Esophagus muscularis mucosa (tissue), 4 donors: ENCODE measurements at places on chromosomes 6 and 20. TPM values are rescaled to one million over a fixed set of nuclear protein-coding genes. Genes with fewer than 3 reads are reported as not detected.

DNA sequence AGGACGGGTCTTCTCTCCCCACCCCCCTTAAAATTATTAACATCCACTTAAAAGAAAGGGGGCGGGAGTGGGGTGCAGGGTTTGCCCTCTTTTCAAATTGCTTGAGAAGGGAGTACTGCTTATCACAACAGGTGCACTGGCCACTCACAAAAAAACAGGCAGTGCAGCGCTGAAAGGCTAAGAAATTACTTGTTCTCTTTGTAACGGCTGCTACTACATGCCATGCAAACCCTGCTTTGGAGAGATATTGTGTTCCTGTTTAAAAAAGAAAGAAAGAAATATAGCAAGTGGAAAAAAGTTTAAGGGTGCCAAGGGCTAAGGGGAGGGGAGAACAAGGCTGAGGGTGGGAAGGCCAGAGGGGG lies 312.7 kb upstream of the JARID2 start:
- no peak for DNase-seq

Gene LAMA5
- 164 TPM for total RNA-seq

Gene PEDS1
- total RNA-seq = 31.4 TPM

Gene AVP
- total RNA-seq = not detected

DNA sequence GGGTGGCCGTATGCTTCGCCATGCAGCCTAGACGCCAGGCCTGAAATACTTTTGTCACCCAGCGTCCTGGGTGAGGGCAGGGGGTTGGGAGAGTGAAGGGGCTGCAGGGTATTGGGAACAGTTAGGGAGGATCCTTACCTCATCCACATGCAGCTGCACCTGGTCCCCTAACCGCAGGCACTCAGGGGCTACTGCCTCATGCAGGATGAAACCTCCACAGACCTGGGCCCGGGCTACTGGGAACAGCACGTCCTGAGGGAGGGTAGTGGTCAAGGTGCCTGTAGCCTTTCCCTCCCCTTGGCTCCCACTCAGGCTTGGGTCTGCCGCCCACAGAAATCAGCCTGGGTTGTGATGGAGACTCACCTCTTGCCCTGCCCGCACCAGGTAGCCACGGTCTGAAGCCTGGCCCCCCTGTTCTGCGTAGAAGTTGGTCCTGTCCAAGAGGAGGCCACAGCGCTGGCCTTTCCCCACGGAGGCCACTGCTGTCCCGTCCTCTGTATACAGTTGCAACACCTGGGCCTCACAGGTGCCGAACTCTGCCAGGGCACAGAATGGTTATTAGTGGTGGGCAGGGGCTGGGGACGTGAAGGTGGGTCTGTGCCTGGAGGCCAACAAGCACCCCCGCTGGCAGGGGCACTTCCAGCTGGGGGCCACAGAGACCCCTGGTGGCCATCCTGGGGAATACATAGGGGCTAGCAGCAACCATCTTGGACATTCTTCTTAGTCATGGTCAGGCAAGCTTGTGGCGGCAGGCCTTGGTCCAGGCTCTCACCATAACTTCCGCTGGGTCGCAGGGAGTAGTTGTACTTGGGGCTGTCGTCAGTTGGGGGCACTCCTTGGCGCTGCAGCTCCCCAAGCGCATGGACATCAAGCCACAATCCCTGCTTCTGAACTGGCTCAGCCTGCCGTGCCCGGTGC lies 8.6 kb downstream of the AARS2 start:
- no peak for DNase-seq

- no peak for DNase-seq
Measured at GRCh38 chr20:60583741-60584140, 625.5 kb downstream of the CDH26 start.

- no peak for DNase-seq
Measured at GRCh38 chr20:63546956-63547724, 409 bp downstream of the SRMS start.

- no peak for DNase-seq
Measured at GRCh38 chr6:101876431-101876830, 482.9 kb downstream of the GRIK2 start.

Gene WFDC10B
- total RNA-seq = not detected

DNA sequence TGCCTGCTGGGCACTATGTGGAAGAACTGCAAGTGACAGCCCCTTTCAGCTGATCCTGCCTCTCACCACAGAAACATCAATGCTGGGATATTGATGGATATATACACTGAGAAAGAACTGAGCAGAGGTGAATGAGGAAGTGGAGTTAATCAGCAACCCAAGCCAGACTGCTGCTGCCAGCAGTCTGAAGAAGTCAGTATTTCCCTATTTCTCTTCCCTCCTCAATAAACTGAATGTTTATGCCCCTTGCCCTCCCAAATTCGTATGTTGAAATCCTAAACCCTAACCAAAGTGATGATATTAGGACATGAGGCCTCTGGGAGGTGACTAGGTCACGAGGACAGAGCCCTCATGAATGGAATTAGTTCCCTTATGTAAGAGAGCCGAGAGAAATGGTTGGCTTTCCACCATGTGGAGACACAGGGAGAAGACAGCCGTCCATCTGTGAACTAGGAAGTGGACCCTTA lies 76.3 kb downstream of the CDK19 start:
- no peak for DNase-seq

DNA sequence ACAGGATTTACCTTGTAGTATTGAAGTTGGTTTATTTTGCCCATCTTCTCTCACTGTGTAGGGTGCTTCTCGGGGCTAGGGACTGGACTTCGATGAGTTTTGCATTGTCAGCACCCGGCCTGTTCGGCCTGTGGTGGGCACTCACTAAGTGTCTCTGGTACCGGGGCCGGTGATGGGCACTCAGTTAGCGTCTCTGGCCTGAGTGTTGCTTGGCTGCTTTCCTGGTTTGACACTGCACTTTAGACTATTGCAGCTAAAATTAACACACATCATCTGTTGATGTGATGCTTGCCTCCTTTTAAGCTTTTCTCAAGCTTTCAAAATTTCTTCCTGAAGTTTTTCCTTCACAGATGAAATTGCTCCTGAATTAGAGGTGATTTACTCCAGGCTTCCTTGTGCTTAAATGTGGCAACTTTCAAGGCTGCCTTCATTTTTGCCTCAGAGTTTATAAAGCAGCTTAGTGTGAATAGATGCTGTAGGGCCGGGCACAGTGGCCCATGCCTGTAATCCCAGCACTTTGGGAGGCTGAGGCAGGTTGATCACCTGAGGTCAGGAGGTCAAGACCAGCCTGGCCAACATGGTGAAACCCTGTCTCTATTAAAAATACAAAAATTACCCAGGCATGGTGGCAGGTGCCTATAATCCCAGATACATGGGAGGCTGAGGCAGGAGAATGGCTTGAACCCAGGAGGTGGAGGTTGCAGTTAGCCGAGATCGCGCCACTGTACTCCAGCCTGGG lies 41.7 kb upstream of the TULP4 start:
- no peak for DNase-seq

DNA sequence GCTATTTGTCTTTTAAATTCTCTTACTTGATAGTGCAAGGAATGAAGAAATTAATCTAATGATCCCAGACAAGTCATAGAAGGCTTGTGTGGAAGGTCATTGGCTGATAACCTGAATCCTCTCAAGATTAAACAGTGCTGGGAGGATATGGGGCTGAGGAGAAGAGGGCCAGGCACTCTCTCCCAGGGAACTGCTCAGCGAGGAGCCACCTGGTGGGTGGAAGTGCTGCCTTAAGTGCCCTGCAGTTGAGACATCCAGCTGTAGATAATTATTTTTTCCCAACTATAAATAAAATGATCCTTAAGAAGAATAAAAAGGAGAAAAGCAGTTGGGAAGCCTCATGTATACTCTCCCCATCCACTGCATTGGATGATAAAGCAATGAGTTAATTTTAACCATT lies 47.9 kb downstream of the BTBD3 start:
- no peak for DNase-seq

Gene OR12D3
- total RNA-seq = not detected

Gene TSHZ2
- total RNA-seq = 10.3 TPM

- no peak for DNase-seq
Measured at GRCh38 chr20:61855286-61855685, 210.4 kb downstream of the TAF4 start.

DNA sequence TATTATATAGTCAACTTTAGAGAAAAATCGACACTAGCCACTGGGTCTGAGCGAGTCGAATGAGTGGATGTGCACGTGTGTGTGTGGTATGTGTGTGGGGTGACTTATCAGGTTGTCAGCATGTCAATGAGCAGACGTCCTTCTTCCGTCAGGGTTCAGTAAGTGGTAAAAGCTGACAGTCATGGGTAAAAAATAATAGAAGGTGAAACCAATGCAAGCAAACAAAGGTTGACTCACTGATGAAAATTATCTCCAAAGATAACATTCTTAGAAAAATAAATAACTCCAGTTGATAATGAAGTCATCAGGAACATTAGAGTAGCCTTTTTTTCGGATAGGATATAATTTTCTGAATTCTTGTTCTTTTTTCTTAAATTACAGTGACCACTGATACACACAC lies 243.8 kb upstream of the FOXQ1 start:
- no peak for DNase-seq

Gene NKX2-2
- not detected for total RNA-seq

DNA sequence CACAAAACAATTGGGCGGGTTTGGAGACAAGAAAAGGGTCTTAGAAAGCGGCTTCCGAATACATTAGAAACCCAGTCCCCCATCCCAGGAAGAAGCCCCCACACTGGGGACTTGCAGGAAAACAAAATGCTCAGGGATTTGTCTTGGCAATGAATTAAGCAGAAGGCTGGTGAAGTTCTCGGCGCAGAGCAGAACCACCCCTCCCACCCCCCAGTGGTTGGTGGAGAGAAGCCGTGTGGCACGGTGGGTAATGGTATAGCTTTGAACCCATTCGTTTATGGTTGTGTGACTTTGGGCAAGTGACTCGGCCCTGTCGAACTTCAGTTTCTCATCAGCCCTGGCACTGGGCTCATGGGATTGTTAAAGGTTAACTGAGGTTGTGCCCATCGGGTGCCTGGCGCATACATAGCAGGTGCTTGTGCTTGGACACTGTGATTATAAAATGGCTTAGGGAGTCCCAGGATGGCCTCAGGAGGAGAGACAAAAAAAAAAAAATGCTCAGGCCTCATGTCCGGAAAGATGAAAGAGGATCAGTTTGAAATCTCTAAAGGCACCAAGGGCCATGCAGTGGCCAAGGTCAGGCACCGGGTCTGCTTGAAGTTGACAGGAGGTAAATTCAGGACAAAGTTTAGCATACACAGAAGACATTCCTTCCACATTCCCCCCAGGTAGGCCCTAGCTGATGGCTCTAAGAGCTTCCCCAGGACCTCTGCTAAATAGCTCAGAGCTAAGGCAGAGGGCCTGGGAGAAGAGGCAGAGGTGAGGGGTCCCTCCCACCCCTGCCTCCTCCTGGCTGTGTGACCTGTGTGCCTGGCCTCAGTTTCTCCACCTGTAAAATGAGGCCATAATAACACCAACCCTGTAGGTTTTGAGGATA lies 120.1 kb upstream of the PTPN1 start:
- DNase-seq = no peak

- DNase-seq = peak; percentile 47
Measured at GRCh38 chr6:28816339-28816908, 107.4 kb downstream of the TRIM27 start.

GRCh38 chr6:127514179-127514772 lies 4.9 kb downstream of the MTCL3 start:
- no peak for DNase-seq

- DNase-seq = no peak
Measured at GRCh38 chr6:5151360-5151954, 66.3 kb downstream of the PPP1R3G start.

GRCh38 chr6:105991561-105992314 lies 94.4 kb upstream of the PRDM1 start:
- DNase-seq = no peak

DNA sequence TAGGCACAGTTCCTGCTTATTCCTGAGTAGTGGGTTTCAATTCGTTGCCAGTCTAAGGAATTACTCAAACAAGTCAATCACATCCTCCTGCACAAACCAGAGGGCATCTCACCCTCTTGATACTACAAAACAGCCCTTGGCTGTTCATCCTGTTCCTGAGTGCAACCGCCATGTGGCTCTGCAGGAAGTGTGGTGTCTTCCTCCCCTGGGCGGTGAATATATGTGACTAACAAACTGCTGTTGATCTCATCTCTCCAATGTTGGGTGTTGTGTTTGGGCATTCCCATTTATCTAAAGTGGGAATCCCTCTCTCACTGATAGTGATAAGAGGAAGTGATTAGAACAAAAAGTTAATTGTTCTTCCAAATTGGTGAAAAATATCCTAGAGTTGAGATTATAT lies 163.0 kb downstream of the TBX18 start:
- DNase-seq = no peak

DNA sequence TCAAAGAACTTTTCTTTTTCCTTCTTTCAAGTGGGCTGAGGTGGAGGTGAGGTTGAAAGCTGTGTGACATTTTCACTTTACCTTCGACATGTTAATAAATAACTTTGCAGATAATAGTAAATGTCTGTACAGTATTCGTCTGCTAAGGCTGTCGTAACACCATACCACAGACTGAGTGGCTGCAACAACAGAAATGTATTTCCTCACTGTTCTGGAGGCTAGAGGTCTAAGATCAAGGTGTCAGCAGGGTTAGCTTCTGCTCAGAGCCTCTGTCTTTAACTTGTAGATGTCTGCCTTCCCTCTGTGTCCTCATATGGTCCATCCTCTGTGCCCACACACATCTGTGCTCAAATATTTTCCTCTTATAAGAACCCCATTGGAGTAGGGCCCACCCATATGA lies 14.9 kb downstream of the PHACTR2 start:
- DNase-seq = no peak

DNA sequence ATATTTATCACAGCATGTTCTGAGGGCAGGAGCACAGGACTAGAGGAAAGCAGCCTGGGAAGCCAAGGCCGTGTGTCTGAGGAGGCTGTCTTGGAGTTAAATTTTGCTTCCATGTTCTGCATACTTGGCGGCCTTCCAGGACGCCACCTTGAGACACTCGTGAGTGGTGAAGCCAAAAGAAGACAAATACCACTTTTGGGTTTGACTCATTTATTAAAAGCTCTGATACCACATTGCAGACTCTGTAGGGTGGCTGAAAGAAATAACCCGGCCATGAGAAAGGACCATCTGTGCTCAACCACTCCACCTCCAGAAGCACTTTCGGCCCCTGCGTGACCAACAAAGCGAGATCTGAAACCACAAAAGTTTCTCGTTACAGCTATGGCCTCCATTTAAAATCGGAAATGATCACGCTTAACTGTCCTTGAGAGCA lies 120.0 kb downstream of the TMEM242 start:
- no peak for DNase-seq

Gene DUSP15
- total RNA-seq = 5.1 TPM

DNA sequence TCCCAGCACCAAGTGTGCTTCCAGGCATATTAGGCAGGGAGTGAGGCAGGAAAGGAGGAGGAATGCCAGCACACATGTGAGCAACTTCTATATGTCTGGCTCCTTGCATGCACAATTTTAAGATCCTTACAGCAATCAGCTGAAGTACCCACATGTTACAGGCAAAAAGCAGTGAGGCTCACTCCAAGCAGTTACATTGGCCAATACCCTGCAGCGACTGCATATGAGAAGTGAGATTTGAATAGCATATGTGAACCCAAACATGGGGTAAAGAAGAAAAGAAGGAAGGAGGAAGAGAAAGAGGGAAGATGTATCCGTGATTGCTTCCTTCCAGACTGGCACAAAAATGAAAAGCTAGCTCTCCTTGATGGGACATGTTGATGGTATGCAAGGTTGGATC lies 193.6 kb downstream of the PTPRT start:
- DNase-seq = peak; percentile 55

Gene GZF1
- total RNA-seq = 21.7 TPM

Gene KCNK15
- 3.6 TPM for total RNA-seq
